CD4-positive, alpha-beta T cell treated with Interleukin-17A for 1 hour (primary cell): ENCODE measurements at places on chromosomes 5 and 9.
A peak's percentile ranks its signal among the peaks of the same experiment; 100 is the strongest.

GRCh38 chr9:129122133-129122532 lies 10.9 kb downstream of the PTPA start:
- no peak for DNase-seq

DNA sequence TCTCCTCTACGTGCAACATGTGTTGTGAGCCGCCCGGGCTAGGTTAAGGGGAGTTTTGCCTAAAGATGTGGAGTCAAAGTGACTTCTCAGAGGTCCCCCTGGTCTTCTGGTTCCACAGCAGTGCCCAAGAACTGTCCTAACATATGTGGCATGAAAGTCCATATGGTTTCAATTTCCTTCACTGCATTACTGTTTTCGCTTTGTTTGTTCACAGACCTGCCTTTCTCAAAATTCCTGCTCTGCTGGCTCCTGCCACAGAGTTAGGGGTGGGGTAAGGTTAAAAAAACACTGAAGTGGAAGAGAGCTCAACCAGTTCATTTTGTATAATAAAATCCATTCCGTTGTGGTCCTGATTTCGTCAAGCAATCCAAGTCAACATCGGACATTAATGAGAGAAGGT lies 289.4 kb downstream of the DMAC1 start:
- DNase-seq: no peak

DNA sequence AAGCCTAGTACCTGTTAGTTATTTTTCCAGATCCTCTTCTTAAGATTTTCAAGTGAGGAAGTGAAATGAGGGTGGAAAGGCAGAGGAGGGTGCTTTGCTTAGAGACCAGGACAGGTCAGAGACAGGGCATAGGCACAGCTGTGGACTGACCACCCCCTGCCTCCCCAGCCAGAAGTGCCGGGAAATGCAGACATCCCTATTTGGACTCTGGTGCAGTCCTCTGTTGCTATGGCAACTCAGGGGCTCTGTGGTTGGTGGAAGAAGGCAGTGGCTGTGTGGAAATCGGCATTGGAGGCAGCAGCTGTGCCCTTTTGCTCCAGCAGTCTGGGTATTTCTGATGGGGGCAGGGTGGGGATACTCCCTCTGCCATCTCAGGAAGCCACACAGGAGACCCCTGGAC lies 43.3 kb upstream of the NDFIP1 start:
- DNase-seq: no peak

DNA sequence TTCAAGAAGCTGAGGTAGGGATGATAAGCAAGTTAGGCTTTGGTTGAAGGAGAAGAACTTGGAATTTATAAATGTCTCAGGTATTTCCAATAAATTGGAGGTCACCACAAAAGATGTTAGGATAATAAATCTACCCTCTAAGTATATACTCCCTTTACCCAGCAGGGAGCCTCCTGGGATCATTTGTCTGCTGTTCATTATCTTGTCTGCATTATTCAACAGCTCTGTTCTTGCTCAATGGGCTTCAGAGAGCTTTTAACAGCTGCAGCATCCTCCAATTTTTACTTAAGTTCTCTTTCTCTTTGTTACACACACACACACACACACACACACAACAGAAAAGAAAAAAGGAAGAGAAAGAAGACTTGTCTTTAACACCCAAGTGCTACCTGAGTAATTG lies 51.7 kb upstream of the VPS13A start:
- DNase-seq: no peak

GRCh38 chr9:126642010-126642744 lies 28.4 kb downstream of the LMX1B start:
- no peak for DNase-seq

DNA sequence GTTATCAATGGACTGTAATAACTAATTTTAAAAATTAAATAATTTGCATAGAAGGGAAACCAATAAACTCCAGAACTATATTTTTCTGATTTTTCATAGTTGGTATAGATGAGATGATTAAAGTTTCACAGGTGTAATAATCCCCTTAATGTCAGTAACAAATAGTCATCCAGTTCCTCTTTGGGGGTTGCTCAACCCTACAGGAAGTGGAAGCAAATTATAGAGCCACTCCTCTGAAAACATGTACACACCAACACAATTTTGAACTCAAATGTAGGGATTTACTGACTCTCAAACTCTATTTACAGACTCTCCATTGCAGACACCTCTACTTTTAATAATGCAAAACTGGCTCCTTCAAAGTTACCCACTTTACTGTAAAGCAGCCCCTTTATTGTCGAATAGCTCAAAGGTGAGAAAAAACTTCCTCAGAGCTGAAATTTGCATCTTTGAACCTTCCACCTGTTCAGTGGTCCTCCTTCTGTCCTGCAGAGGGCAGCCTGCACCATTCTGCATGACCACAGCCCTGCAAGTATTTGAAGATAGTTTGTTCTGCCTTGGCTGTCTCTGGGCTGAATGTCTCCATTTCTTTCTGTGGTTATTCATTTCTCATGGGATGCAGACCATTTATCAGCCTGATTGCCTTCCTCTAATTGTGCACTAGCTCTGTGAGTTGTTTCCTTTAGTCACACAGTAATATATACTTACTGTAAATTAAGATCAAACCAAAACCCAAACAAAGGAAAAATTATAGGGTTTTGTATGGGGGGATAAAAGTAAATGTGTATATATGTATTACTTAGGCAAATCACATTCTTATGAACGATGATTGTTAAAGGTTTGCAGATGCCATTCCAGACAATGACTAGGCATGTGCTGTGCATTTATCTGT lies 383.2 kb upstream of the SGCD start:
- DNase-seq: peak; percentile 36

DNA sequence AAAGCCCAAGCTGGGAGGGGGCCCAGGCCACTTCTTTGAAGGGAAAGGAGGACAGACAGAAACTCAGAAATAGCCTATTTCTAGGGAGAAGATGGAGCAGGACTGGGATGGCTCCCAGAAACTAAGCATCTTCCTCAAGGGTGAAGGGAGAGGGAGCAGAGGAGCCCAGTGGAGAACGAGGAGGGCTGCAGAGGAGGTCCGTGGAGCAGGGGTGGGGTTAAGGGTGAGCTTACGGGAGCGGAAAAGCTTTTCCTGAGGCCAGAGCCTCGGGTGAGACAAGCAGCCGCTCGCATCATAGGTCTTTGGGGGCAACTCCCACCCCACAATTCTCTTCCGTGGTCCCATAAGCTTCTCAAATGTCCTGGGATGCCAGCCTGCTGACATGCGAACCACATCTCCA lies 127.1 kb upstream of the PHYKPL start:
- DNase-seq: no peak

DNA sequence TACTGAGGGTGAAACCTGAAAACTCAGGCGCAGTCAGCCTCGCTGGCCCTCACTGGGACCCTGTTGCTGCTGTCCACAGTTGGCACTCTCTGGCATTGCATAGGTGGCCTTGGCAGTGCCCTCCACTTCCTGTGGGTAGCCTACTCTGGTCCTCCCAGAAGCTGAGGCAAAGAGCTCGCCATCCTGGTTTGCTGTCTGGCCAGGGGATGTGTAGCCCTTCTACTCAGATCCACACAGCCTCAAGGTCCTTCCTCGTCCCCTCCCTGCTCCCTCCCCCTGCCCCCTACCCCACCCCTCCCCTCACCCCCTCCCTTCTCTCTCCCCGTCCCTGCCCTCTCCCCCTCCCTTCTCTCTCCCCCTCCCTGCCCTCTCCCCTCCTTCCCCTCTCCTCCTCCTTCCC lies 176.0 kb downstream of the OLFM1 start:
- DNase-seq: no peak

- no peak for DNase-seq
These were observed 96.2 kb downstream of the ADRB2 start for GRCh38 chr5:148922606-148923005.

- DNase-seq: no peak
These were observed 79.7 kb downstream of the ARHGAP26 start for GRCh38 chr5:142849880-142850279.

GRCh38 chr5:32058101-32058500 lies 116.0 kb downstream of the GOLPH3 start:
- no peak for DNase-seq

GRCh38 chr5:140870221-140871201 lies 1.8 kb downstream of the PCDHA11 start:
- no peak for DNase-seq

- no peak for DNase-seq
These were observed 89.6 kb downstream of the TRIM36 start for GRCh38 chr5:115079924-115080623.

- DNase-seq: no peak
These were observed 32.6 kb downstream of the TTLL11 start for GRCh38 chr9:122060481-122060880.

GRCh38 chr5:179801304-179802206 lies 5.1 kb downstream of the MGAT4B start:
- peak; percentile 86 for DNase-seq

DNA sequence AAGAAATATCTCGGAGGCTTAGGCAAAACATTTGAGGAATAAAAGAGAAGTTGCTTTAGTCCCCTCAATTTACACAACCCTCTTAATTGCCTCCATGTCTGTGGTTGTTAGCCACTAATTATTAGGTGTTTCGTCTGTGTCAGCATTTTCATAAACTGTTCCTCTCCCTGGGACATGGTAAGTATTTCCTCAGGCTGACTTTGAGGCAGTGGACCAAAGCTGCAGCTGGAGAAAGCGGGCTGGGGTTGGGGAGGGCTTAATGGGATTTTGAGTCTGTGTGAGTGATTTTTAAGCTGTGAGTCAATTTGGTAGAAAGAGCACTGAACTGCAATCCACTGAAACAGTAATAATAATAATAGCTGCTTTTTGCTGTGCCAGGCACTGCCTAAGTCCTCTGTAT lies 13.0 kb upstream of the TTC1 start:
- no peak for DNase-seq

GRCh38 chr9:23081377-23081776 lies 634.8 kb downstream of the DMRTA1 start:
- DNase-seq: no peak

- no peak for DNase-seq
These were observed 11.2 kb downstream of the SPATA31D1 start for GRCh38 chr9:81999806-82000205.

- no peak for DNase-seq
These were observed 32.8 kb upstream of the PLIN2 start for GRCh38 chr9:19160085-19160484.

DNA sequence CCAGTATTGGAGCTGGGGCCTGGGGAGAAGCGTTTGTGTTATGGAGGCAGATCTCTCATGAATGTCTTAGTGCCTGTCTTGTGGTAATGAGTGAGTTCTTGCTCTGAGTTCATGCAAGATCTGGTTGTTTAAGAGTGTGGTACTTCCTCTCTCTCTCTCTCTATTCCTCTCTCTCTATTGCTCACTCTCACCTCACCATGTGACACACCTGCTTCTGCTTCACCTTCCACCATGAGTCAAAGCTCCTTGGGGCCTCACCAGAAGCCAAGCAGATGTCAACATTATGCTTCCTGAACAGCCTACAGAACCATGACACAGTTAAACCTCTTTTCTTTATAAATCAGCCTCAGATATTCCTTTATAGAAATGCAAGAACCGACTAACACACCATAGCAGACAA lies 242.7 kb upstream of the ADRA1B start:
- DNase-seq: no peak

DNA sequence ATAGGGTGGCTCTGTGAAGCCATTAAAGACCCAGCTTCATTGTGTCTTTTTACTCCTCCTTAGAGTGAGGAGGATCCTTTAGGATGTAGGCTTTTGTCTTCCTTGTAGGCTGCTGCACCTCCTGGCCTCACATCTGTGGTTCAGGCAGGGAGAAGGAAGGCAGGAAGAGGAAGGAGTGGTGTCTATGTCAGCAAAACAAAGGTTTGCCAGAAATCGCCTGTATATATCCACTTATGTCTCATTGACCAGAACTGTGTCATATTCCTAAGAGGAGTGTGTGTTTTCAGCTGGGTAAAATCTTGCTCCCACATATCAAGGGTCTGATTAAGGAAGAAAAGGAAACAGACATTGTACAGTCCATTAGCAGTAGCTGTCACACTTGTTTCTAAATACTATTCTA lies 213.8 kb downstream of the ARHGAP26 start:
- DNase-seq: no peak

GRCh38 chr9:76737154-76737902 lies 26.9 kb upstream of the PCA3 start:
- no peak for DNase-seq

GRCh38 chr5:1793301-1793740 lies 6.3 kb downstream of the MRPL36 start:
- peak; percentile 19 for DNase-seq

DNA sequence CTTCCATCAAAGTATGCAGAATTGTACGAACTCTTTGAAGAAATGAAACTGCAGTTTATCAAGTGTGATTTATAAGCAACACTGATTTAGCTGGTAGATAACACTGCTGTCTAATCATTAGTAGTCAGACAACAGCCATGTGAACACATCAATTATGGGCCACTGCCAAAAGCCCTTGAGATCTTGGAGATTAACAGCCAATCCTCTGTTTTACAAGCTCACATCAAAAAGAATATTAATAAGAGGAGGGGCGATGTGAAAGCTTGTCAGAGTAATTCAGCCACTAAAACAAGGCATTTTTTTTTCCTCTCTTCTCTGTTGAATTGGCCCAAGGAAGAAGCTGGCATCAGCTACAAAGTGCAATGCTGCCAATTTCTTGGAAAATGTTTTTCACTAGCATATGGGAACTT lies 28.1 kb downstream of the ZNF608 start:
- no peak for DNase-seq

- DNase-seq: no peak
These were observed 51.8 kb downstream of the RNF145 start for GRCh38 chr5:159157552-159157951.

GRCh38 chr5:127944125-127944524 lies 139.4 kb upstream of the SLC12A2 start:
- DNase-seq: no peak

DNA sequence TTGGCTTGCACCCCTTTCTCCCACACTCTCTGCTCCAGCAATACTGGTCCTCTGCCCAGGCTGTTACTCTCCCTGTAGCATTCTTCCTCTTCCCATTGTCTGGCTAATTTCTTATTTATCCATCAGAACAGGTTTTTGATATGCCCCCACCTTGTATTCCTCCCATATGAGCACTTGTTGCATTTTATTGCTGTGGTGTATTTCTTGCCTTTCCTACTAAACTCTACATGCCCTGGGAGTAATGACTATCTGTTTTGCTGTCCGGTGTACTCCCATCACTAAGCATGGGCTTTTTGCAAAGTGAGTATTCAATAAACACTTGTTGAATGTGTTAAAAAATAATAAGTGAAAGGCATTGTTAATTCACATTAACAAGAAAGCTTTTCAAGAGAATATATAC lies 104.3 kb upstream of the RANBP3L start:
- DNase-seq: no peak

- no peak for DNase-seq
These were observed 35.8 kb downstream of the ALG2 start for GRCh38 chr9:99185934-99186333.

DNA sequence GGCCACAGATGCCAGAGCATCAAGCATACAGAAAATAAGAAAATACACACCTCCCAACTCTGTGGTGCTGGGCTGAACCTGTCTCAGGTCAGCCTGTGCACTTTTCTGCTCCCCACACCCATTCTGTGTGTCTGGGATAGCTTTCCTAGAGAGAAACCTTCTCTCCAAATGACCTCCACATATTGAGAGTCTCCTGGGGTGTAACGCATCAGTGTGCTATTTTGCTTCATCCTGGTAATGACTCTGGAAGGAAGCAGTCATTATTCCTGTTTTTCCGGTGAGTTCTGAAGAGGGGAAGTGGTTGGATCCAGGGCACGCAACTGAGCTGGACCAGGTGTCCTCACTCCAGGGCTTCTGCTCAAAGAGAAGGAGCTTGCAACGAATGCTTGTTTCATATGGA lies 73.2 kb upstream of the SH3PXD2B start:
- no peak for DNase-seq

GRCh38 chr5:146137967-146138403 lies 32.6 kb upstream of the PLAC8L1 start:
- DNase-seq: peak; percentile 5
